Tongue (tissue), 3 donors: ENCODE measurements at places on chromosomes 4 and X.

DNA sequence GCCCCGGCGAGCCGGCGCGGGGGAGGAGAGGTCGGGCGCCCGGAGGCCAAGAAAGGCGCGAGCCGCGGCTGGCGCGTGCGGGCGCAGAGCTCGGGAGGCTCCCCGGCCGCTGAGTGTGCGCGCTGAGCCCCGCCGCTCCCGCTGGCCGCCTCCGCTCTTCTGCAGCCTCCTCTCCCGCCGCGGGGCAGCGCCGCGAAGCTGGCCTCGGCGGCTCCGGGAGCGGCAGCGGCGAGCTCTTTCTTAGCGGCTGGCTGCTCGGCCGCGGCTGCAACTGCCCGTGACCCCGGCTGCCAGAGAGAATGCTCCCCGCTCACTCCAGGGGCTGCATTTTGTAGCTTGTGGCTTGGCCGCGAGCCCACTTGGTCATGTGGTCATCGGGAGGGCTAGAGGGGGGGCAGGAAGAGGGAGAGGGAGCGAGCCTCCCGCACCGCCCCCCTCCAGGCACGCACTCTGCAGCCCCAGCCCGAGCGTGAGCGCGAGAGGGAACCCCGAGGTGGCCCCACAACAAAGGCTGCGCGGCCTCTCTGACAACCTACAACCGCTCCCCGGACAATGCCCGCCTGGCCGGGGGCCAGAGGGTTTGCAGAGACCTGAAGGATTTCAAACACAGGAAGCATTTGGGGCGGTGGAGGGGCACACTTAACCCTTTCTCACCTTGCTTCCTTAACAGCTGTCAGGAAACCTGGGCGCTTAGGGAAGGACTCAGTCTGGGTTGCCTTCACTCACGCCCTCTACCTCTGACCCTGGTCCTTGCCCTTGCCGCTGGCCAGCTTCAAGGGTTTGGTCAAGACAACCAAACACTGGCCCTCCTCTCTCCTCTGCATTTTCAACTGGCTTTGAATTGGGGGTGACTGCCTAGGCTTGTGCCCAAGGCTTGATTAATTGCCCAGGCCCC, at the start of gene APLN:
Gene APLN, minus strand, starts transcription at position 305 of the 895 bp plus-strand sequence. CDS start 326 bp downstream, outside the sequence.
- DNase-seq = peak; percentile 54

GRCh38 chrX:130340271-130340670, 552 bp downstream of the SLC25A14 start:
- DNase-seq = no peak

- DNase-seq = peak; percentile 64
Measured at GRCh38 chr4:37758226-37758625, 68.3 kb upstream of the PGM2 start.

GRCh38 chrX:19368576-19368975, 24.8 kb downstream of the PDHA1 start:
- no peak for DNase-seq

GRCh38 chrX:143636831-143637230, 930 bp upstream of the SLITRK4 start:
- DNase-seq = no peak

GRCh38 chr4:185192059-185192458, 11.7 kb downstream of the CFAP97 start:
- DNase-seq = no peak

GRCh38 chrX:77960567-77960966, 8.9 kb downstream of the PGAM4 start:
- no peak for DNase-seq

GRCh38 chr4:105548483-105548882, 3.9 kb upstream of the ARHGEF38 start:
- no peak for DNase-seq

DNA sequence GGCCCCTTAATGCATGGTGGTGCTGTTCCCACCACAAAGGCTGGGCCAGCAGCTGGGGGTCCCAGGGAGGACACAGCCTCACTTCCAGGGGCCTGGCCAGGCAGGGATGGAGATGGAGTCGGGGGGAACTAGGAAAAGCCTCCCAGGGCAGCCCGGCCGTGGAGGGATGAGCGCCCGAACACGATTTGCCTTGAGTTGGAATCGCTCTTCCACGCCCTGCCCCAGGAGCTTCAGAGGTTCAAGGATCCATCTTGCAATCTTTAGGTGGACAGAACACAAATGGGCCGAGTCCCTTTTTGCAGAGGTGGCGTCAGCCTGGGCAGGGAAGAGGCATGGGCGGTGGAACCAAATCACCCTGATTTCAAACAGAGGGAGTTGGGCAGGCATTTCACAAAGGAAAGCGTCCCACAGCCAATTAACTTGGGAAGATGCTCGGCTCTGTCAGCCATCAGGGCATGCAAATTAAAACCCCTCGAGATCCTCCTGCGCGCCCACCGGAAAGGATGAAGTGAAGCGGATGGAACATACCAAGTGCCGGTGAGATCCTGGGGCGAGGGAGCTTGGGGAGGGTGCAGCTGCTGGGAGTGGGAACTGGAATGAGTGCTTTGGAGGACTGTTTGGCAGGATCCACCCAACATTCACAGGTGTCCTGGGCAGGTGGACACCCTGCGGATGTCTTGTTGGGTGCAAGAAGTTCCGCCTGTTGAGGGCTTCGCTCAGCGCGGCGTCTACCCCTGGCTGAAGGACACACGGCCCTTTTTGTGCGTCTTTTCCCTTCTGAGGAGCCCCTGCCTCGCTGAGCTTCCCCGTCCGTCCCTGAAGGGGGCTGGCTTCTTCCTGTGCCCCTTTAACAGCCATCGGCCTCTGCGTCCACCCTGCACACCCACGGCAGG, 75.7 kb downstream of the HTRA3 start:
- DNase-seq = no peak

- DNase-seq = no peak
Measured at GRCh38 chr4:87632469-87632868, 17.6 kb upstream of the DMP1 start.

- DNase-seq = no peak
Measured at GRCh38 chr4:152983774-152984411, 47.8 kb downstream of the FHDC1 start.

GRCh38 chr4:165877286-165877685, 4.2 kb downstream of the TLL1 start:
- peak; percentile 21 for DNase-seq

GRCh38 chrX:97616883-97617530, 733.3 kb downstream of the RPA4 start:
- no peak for DNase-seq

- no peak for DNase-seq
Measured at GRCh38 chr4:138307319-138307718, 65.2 kb upstream of the SLC7A11 start.

DNA sequence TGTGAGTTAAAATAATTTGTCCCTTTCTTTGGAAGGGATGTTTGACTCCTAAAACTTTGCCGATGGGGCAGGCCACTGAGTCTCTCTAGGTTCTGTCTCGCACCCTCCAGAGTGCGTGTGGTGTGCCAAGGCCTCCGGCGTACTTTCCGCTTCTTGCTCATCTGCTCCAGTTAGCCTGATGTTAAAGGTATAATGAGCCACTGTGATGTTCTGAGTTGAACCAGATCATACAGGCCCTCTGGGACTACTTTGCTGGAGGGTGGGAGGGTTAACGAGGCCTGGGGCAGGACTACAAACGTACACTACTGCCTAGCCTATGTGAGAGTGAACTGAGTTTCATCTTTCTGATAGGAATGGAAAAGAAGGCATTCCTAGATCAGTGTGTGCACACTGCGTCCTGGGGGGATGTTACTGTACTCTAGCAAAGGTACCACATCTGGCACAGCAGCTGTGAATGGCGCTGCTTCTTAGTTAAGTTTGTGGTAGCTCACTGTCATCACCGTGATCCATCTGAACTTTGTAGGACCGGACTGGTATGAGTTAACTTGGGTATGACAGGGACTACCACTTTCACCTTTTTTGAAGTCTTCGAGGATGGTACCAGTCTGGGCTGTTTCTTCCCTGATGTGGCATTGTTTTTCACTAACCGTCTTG, 60.2 kb downstream of the RGS12 start:
- DNase-seq = no peak

GRCh38 chr4:21470535-21470934, 478.0 kb downstream of the KCNIP4 start:
- peak; percentile 50 for DNase-seq

GRCh38 chrX:136879001-136879687, 1.4 kb downstream of the RBMX start:
- peak; percentile 38 for DNase-seq

DNA sequence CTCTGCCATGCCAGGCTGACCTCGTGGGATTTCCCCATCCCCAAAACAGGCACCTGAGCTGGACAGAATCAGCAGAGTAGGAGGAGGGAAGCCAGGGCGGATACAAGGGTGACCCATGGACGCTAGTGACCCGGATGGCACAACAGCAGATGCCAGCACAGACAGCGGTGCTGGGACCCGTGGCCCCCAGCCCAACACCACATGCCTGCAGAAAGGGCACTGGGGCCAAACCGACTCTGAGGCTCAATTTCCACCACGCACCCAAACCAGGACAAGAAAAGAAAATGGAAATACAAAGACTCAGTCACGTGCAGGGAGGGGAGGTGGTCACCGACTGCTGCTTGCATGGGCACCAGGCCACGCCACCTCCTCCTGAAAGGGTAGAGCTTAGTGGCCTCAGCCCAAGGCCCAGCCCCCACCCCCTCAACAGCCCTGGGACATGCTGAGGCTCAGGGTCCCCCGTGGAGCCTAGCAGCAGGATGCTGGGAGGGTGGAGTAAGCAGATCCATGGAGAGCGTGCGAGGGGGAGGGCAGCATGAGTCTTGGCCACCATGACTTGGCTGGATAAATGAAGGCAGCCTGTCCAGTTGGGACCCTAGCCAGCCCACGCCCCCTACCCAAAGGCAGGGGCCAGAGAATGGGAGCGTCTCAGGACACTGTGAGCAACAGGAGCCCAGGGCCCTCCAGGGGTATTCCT, 47.7 kb downstream of the C4orf50 start:
- no peak for DNase-seq

- no peak for DNase-seq
Measured at GRCh38 chr4:154577324-154577723, 13.2 kb downstream of the FGA start.
